ENCODE measurements at places on chromosomes 7 and 10.

DNA sequence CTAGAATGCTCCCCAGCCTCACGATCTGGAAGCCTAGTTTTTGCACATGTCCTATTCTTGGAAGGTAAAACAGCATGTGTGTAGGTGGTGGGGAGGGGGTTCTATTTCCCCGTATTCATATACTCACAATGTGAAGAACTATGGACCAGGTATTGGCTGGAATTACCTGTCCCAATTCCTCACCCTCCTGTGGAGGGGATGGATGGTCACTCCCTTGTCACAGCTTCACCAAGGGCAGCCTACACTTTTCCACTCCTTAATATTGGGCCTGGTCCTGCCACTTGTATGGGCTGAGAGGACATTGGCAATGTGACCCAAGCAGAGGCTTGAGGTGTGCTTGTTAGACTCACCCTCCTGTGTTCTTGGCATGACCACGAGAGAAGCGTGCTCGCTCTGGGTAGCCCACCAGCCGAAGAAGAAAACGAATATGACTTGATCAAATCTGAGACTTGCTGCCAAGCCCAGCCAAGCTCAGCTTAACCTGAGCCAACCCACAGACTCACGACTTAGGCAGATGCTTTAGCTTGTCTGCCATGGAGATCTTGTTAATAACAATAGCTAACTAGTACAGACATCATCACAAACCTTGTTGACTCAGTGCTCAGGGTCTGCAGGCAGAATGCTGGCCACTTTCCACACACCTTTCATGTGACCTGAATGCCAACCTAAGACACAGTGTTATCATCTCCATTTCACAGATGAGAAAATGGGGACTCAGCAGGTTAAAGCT is 17.2 kb downstream of the ZNF488 start:
- no peak for DNase-seq

- no peak for DNase-seq
Observed at GRCh38 chr10:12872577-12872976, 128.9 kb downstream of the CCDC3 start.

GRCh38 chr10:33306701-33307519 is 27.6 kb downstream of the NRP1 start:
- no peak for DNase-seq

DNA sequence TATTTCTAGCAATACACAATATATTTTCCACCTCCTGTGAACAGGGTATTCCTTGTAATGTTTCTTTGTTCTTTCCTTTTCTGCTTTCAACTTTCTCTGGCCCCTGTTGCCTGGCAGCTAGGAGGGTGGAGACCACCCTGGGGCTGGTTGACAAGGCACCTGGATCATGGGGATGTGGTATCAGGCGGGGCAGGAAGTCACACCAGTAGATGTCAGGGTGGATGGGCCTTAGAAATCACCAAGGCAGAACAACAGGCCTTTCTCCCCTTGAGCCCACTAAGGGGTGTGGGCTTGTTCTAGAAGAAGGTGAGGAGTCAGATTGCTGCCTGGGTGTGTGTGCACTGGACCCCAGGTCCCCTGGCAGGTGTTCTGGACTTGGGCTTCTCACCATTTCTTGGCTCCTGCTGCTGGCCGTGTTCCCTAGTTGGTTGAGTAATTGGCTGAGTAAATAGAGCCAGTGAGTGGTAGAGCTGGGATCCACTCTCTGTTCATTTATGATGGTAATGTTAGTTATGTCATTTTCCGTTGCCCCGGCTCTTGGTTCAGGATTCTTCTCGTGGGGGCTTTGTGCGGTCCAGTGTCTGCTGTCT is 24.9 kb downstream of the ZNF783 start:
- DNase-seq: no peak

GRCh38 chr10:78336402-78336791 is 302.7 kb downstream of the RPS24 start:
- DNase-seq: no peak

- DNase-seq: no peak
Observed at GRCh38 chr7:49174396-49174795, 250.0 kb downstream of the CDC14C start.

- no peak for DNase-seq
Observed at GRCh38 chr10:86556933-86557649, 35.5 kb upstream of the WAPL start.

GRCh38 chr7:140544388-140544826 is 65.1 kb upstream of the MKRN1 start:
- no peak for DNase-seq

GRCh38 chr10:51314481-51314880 is 240.2 kb downstream of the PRKG1 start:
- DNase-seq: no peak

- DNase-seq: no peak
Observed at GRCh38 chr7:50640256-50640655, 75.1 kb upstream of the DDC start.

GRCh38 chr7:73770860-73771670 is 995 bp upstream of the CLDN3 start:
- no peak for DNase-seq

GRCh38 chr7:118352867-118353453 is 128.5 kb downstream of the ANKRD7 start:
- peak; percentile 8 for DNase-seq

DNA sequence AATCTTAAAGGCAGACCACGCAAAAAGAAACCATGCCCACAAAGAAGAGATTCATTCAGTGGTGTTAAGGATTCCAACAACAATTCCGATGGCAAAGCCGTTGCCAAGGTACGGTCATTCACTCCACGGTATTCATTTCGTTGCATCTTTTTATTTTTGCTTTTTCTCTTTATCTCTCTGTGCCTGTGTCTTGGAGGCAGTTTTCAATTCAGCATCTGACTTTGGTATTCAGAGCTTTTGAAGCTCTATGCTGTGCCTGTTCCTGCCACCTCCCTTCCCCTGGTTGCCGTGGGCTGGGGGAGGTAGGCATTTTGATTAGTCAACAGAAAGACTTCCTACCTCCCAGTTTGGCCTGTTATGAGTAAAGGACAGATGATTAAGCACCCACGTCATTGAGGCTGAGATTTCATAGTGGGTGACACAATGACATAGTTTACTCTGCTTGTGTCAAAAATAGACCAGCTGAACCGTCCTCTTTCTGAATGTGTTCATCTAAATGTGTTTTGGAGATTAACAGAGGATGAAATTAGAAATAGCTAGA is 149.5 kb downstream of the ARID5B start:
- no peak for DNase-seq

Measured in NCI-H2171 (cell line).